AG20443 (cell line): ENCODE measurements at places on chromosomes 12 and 14.

DNA sequence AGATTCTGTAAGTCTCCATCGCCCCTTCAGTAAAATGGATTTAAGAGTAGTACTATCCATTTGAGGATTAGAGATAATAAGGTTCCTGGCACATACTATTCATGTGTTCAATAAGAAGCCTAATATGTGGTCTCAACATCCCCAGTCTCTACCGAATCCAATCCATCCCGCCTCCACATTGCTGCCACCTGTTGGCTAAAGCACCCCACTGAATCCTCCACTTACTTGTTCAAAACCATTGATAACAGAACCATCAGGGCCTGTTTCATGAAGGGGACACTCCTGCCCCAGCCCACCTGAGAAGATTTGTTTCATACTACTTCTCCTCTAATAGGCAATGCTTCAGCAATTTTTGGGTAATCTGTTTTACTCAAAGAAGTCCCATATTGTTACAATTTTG, 147.5 kb downstream of the SLC2A13 start:
- DNase-seq: no peak

DNA sequence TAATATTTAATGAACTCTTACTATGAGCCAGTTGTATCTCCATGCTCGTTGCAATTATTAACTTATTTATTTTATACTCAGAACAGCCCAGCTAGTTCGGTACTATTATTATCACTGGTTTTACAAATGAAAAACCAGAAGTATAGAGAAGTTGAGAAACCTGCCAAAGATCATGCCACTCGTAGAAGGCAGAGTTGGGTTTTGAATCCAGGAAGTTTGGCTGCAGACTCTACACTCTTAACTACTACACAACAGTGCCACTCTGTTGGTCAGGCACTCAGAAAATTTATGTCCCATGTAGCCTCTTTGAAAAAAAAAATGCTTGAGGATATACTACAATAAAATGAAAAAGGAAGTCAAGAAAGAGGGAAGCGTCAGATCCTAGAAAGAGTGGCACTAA, 71.5 kb upstream of the ARID2 start:
- DNase-seq: no peak

DNA sequence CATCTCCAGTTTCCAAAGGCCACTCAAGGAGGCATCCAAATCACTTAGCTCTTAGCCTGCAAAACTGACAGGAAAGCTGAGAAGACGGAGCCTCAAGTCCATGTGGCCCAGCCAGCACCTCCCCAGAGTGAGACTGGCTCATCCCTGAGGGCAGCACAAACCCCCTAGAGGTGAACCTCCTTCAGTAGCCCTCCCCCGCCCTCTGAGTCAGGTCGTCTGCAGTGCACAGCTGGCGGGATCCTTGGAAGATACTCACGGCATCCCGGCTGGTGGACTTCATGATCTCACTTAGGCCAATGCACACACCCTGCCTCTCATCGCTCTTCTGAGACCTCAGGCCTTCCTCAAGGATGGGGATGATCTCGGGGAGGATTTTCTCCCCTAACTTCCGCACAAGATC, 24.1 kb upstream of the RAB35 start:
- DNase-seq: no peak

DNA sequence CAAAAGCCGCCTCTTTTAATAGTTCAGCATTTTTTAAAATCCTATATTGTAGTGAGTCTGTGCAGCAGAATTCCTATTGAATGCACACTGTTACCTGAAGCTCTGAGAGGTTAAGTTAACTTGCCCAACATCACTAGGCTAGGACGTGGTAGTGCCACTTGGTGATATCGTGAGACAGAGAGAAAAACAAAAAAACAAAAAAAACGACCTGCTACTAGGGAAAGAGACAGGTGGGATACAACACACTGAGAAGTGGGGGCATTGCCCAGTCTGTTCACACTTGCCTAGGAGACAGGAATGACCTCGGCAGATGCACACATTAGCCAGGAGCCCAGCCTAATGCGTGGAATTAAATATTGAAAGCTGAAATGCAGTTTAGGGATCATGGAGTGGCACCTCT, 129.7 kb upstream of the CCND2 start:
- DNase-seq: no peak

DNA sequence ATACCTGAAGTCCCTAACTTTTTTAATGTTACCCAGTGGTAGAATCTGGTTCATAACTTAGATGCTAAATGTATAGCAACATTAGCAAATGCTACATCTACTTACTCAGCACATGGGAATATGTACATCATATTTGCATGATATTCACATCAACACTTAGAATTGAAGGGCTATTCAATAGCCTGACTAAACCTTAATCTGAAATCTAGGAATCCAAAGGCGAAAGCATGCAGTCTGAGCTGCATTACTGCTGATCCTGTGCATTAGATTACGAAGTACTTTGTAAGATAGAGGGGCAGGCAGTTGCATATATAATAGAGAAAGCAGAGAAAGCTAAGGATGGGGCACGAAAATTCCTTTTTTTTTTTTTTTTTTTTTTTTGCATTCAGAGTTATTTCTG, 40.4 kb downstream of the SLC38A4 start:
- no peak for DNase-seq

GRCh38 chr12:106753526-106753925, 21.0 kb upstream of the RIC8B start:
- DNase-seq: no peak
